Adrenal gland (tissue), 19 donors: ENCODE measurements at places on chromosomes 2 and 18.
A peak's percentile ranks its signal among the peaks of the same experiment; 100 is the strongest.

DNA sequence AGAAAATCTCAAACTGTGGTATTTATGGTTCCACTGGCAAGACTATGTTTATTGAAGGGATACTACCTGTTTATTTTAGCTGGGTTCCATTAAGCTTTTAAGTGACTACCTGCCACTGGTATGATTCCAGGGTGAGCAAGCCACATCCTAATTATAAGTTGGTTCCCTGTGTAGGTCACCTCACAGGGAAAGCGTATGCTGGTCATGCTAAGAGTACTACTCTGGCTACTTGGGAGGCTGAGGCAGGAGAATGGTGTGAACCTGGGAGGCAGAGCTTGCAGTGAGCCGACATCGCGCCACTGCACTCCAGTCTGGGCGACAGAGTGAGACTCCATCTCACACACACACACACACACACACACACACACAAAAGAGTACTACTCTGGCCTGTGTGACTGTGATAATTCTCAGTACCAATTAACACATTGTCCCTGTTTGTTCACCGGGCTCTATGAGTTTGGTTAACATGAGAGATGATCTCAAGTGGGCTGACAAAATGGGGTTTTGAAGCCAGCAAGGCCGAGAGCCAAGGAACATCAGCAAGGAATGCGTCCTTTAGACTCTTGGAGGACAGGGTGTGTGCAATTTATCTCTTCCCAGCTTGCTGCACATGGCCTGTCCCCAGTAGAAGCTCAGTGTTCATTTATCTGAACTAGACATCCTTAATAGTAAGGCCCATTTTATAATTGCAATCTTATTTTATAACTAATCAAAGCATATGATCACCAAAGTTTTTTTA, 15.2 kb upstream of the ITSN2 start:
- no peak for DNase-seq

DNA sequence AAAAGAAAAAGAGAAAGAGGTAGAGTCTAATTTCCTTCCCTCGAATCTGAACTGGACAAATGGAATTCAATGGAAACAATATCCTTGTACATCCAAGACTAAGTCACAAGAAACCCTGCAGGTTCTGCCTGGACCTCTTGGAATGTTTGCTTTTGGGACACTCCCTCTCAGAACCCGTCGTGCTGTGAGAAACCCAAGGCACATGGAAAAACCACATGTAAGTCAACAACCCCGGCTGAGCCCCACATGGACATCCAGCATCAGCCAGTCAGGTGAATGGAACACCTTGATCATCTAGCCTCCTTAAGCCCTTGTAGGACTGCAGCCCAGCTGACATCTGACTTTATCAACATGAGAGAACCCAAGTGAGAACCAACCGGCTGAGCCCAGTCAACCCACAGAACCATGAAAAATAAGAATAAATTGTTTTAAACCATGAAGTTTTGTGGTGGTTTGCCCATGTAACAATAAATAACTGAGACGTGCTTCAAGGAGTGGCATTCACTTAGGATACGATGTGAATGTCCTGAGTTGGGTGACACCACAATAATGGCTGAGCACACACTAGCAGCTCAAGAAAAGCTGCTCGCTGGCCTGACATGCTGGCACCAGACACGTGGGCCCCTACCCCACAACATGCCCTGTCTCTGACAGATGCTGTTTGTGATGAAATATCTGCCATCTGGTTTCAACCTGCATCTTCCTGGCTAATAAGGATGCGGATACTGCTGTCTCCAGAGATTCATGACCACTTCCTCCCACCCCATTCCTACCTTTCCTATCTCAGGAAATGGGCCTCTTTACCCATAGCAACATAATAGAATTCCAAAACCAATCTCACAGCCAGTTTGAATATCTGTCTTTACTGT, 28.8 kb downstream of the PKDCC start:
- no peak for DNase-seq

DNA sequence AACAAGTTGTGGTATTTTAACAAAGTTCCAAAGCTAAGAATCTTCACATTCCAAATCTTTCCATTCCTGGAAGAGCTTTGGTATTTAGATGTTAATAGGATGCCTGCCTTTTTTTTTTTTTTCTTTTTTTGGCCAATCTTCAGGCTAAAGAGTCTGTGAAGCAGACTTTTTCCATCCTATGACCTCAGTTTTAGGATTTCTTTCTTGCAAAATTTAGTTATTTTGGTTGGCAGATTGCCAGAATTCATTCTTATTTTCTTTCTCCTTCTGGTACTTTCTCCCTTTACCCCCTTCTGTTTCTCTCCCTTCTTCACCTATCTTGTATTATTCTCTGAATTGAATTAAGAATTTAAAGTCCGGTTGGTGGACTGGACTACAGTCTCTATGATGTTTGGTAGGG, 217.8 kb upstream of the REV1 start:
- no peak for DNase-seq

DNA sequence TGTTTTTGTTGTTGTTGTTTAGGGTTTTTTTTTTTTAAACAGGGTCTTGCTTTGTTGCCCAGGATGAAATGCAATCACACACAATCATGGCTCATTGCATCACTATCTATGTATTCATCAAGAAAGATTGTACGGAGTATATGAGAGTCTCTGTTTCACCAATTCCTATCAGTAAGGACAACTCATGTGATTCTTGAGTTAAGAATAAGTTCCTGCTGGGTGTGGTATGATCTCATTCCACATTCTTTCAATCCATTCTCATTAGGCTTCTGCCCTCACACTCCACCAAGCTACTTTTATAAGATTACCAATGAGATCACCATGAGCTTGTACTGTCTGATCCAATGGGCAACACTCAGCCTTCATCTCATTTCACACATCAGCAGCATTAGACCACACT, 9.1 kb upstream of the AP1S3 start:
- DNase-seq = no peak

DNA sequence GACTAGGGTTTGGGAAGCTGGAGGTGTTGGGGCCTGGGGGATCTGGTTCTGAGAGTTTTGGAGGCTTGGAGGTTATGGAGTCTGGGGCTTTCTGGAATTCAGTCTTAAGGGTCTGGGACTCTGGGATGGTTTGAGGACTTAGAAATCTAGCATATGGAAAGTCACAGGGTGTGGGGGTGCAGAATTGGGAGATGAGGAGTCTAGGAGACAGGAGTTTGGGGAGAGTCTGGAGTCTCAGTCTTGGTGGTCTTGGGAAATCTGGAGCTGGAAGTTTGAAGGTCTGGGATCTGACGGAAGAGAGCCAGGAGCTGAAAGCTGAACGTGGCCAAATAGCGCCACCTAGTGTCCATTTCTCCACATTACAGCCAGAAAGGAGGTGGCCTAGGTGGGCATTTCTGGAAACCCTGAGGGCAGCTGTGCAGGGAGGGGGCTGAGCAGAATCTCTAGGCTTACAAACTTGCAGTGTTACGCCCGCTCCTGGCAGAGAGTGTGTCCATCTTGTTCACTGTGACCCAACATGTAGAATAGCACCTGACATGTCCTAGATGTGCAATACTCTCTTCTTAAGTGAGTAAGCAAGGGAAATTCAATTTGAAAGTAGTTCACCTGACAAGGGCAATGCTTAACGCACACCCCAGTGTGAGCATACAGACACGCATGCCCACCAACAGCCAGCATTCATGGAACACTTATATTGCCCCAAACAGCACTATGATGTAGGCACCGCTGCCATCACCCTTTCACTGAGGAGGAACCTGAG, 204.8 kb downstream of the TFCP2L1 start:
- DNase-seq = peak; percentile 78

DNA sequence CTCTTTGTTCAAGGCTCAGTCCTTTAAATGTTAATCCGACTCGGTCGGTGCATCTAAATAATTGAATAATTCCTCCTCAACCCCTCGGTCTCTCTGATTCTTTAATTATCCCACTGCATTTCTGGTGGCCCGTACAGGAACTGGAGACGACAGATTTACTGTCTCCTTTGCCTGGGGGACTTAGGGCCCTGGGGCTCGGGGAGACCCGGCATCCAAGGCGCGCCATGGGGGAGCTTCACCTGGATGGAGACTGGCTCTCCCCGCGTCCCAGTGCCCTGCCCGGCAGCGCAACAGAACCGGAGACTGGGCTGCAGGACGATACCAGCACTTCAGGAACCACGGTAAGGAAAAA, 47.7 kb upstream of the SELENOI start:
- DNase-seq = no peak

- no peak for DNase-seq
These were observed 31.4 kb downstream of the KCNJ13 start for GRCh38 chr2:232744963-232745362.

DNA sequence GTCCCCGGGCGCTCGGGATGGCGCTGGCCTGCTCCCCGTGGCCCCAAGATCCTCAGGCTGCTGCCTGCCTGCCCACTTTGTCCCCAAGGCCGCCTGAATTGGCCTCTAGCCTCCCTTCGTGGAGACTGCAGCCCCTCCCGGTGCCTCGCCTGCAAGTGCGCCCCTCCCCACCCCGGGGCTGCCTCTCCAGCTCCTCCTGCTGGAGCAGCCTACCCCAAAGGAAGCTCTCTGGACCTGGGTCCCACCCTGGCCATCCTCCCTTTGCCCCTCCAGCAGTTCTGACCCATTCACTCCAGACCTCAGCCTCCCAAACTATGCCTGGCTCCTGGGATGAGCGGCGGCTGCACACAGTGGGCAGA, 6.2 kb downstream of the ESPNL start:
- no peak for DNase-seq

DNA sequence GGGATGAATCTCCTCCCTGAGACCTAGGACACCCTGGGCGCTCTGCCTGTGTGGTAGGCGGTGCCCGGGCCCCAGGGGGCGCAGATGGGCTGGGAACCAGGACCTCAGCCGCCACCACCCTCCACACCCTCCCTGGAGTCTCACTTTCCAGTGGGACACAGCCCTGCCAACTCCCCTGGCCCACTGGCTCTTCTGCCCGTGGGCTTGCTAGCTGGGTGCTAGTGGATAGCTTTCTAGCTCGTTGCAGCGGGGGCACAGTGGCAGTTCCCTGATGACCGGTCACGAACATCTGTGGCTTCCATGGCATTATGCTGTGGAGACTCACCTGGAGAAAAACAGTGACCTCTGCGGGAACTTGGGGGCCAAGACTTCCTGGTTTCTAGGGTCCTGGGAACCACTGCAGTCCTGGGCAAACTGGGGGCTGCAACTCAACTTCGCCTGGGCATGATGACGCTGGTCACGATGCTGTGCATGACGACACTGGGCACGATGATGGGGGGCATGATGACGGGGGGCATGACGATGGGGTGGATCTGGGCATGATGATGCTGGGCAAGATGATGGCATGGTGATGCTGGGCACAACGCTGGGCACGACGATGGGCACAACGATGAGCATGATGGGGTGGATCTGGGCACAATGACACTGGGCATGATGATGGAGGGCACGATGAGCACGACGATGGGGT, 31.0 kb upstream of the ALLC start:
- peak; percentile 47 for DNase-seq

DNA sequence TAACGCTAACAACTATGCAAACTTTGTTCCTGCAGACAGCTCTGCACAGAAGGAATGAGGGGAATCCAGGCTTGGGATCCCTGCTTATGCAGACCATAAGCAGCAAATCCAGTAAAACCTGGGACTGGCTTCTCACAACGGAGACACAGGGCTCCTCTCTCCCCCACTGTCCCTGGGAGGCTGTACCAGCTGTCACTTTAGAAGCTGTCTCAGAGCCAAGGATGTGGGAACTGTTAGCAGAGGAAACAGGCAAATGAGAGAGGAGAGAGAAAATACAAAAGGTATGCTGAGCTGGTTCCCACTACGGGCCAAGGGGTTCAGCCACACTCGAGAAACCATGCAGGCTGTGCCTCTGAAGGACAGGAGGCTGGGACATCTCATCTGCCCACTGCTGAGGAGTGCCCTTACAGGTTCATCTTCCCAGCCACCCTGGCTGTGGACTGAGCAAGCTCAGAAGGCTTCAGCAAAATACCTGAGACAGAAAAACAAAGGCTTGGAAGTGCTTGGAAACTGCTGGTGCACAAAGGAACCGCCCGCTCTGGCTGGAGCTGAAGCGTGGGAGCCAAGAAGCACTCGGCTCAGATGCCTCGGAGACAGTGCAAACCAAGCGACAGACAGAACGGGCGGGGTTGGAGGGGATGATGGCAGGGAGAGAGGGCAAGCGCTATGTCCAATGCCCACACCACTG, 72.5 kb downstream of the FAM210A start:
- DNase-seq = no peak

DNA sequence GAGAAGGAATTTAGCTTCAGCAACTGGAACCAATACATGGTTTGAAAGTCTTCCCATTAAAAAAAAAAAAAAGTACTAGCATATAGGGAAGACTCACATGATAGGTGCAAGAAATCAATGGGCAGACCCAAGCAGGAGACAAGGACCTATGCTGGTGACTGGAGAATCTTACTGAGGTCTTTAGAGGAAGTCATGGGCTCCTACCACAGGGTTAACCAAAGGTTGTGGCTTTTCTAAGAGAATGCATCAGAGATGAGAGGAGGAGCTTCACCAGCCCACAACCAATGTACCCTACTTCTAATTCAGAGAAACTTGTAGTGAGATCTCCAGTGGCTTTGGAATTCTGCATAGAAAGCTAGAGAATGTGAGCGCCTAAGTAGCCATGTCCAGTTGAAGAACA, 207.4 kb downstream of the NCKAP5 start:
- no peak for DNase-seq

- no peak for DNase-seq
These were observed 595.4 kb downstream of the NYAP2 start for GRCh38 chr2:225994748-225995405.

DNA sequence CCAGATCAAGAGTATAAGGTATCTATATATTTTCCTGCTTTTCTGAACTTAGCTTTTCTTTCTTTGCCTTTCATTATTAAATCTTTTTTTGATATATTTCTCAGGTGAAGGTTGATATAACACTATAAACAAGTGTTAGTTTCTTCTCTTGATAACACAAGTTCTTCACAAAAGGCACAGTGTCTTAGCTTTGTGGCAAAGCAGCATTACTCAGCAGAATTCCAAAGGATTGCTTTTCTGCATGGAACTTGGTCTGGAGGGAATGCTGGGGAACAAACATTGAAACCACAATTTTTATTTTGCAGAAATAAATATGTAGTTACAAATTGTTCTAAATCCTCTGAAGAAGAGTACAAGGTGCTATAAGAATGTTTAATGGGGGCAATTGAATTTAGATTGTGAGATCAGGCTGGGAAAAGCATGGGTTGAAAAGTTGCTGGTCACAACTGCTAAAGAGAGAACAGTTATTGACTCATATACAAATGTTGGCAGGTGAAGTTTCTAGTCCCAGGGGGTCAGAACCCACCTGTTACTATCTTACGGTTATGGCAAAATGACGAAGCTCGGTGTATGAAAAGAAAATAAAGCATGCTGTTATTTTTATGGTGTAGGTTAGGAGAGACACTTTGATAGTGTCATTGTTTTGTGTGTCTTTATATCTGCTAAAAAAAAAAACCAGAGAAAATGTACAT, 68.2 kb downstream of the UBR3 start:
- no peak for DNase-seq

- DNase-seq = peak; percentile 35
These were observed 44.8 kb downstream of the ADCY3 start for GRCh38 chr2:24875272-24875671.

DNA sequence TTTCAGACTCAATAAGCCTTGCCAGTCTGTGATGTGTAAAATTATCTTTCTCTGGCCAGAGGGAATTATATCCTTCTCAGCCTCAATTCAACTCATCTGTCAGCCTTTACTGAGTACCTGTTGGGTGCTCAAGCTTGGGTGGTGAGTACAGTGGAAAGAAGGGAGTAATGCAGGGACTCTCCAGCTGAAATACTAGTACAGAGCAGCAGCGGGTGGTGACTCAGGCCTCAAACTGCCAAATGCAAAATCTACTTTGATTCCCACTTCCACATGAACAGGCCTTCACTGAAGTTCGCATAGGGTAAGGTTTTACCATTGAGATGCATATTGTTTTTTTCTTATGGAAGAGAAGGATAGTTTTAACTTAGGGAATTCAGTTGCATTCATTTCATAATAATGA, 326.8 kb downstream of the LRRTM1 start:
- DNase-seq = no peak

GRCh38 chr2:240791821-240792628, 28.0 kb downstream of the KIF1A start:
- DNase-seq = no peak
